Renal pelvis (tissue), 12 donors: ENCODE measurements at places on chromosomes 11 and 22. TPM values are rescaled to one million over a fixed set of nuclear protein-coding genes. Genes with fewer than 3 reads are reported as not detected.

The OR52I2 gene
- polyA plus RNA-seq, result not detected

The GRM5 gene
- polyA plus RNA-seq, result 0.47 TPM

The IFT27 gene
- 66.3 TPM for polyA plus RNA-seq

The C22orf42 gene
- not detected for polyA plus RNA-seq

The CDC42BPG gene
- polyA plus RNA-seq, result 6.0 TPM

The PKP3 gene
- polyA plus RNA-seq, result 7.0 TPM

- no peak for DNase-seq
Measured at GRCh38 chr11:1150769-1151365, 6.9 kb upstream of the MUC5AC start.

- DNase-seq, result no peak
Measured at GRCh38 chr11:118074785-118075184, 2.1 kb upstream of the TMPRSS4 start.

DNA sequence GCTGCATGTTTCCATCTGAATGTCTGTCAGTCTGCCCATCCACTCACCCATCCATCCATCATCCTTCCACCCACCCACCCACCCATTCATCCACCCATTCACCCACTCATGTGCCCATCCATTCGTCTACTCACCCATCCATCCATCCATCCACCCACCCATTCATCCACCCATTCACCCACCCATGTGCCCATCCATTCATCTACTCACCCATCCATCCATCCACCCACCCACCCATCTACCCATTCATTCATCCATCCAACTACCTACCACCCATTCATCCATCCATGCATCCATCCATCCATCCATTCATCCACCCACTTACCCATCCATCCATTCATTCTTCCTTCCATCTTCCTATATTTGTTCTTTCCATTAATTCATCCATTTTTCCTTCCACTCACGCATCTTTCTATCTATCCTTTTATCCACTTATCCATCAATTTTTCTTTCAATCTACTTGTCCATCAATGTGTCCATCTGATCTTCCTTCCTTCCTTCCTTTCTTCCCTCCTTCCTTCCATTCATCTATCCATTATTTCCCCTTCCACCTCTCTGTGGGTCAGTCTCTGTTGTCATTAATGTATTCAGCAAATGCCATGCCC is 8.0 kb downstream of the CRYBB3 start:
- no peak for DNase-seq

GRCh38 chr11:62573006-62573591 is 592 bp downstream of the EEF1G start:
- no peak for DNase-seq

GRCh38 chr22:39859903-39860588 is 33.5 kb downstream of the ENTHD1 start:
- DNase-seq, result no peak

GRCh38 chr11:45161252-45162063 is 15.0 kb downstream of the PRDM11 start:
- no peak for DNase-seq

GRCh38 chr22:19971276-19972124 is 29.9 kb upstream of the TXNRD2 start:
- no peak for DNase-seq

DNA sequence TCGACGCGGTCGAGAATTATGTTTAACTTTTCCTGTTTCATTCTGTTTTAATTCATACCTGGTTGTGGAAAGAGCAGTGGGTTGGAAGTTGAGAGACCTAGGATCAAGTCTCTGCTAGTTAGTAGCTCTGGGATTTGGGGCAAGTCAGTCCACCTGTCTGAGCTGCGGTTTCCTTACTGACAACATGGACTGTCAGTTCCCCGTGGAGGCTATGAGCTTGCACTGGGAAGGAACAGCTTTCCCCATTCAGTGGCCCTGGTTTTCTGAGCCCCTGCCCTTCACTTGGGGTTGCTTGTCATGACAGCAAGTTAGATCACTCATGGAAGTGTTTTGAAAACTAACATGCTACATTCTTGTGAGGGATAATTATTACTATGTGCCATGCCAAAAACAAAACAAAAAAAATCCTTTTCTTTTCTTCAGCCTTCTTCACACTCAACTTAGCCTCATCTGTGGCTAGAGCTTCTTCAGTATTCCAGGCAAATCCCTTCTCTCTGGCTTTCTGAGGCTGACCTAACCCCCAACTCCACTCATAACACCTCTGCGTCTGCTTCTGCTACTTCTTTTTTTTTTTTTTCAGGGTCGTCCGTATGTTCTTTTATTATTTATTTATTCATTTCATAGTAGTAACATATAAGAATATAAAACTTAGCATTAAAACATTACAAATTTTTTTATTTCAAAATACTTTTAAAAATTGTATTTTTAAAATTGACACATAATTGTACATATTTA is 43.0 kb upstream of the ZBED5 start:
- DNase-seq, result no peak

DNA sequence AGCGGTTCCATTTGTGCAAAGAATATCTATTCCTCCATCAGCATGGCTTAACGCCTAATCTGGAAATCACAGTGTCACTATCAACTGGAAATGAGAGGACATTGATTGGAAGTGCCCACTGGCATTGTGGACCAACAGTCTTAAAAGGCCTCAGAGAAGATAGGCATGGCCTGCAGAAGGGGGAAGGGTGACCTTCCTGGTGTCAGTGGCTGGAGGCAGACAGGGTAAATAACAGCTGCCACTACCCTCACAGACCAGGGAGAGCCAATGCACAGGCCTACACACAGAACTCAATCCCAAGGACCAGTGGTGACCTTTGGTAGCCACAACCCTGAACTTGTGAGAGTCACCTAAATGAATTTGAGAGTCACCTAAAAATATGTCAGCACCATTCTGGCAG is 36.0 kb downstream of the DDIAS start:
- no peak for DNase-seq

GRCh38 chr11:123449436-123449835 is 19.4 kb downstream of the GRAMD1B start:
- DNase-seq, result no peak

DNA sequence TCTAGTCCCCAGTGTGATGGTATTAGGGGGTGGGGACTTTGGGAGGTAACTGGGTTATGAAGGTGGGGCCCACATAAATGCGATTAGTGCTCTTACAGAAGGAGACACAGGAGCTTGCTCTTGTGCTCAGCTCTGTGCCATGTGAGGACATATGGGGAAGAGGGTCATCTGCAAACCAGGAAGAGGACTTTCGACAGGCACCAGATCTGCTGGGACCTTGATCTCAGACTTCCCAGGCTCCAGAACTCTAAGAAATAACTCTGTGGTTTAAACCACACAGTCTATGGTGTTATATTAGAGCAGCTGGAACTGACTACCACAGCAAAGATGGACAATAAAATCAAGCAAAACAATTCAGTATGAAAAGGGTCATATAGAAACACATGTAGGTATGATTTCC is 26.7 kb downstream of the NNMT start:
- no peak for DNase-seq

DNA sequence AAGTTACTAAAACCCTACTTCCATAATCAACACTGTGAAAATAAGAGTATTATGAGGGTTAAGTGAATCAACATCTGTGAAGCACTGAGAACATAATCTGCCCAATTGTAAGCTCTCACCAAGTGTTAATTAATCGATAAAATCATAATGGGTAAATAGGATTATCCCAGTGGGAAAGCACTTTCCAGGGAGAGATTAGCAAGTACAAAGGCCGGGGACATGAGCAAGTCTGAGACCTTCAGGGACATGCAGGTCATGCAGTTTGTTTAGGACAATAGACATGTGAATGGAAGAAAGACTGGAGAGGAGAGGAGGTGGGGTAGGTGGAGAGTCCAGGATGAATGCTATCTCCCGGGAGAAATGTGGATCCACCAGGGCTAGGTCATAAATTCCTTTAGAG is 57.8 kb upstream of the FIBIN start:
- DNase-seq, result no peak
